NCI-H187 (cell line): ENCODE measurements at places on chromosomes 12 and 14.
A peak's percentile ranks its signal among the peaks of the same experiment; 100 is the strongest.

DNA sequence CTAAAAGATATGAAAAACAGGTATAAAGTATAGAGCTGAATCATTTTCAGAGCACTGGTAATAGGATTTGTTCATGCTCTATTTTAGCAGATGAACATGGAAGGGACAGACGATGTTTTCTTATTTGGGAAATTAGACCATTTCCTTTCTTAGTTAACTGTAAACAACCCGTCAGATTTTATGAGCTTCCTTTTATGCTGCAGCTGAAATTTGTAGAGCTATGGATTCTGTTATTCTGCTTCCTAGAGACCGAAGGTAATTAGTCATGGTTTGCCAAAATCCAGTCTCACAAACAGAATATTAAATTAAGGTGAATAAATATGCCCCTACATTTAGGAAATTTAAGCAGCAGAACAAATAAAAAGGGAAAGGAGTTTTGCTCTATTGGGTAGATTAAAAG is 180.2 kb upstream of the SYT1 start:
- DNase-seq = no peak

- no peak for DNase-seq
Observed at GRCh38 chr12:129138776-129139175, 285.5 kb downstream of the GLT1D1 start.

- peak; percentile 68 for DNase-seq
Observed at GRCh38 chr12:31749024-31749704, 20.3 kb upstream of the AMN1 start.

DNA sequence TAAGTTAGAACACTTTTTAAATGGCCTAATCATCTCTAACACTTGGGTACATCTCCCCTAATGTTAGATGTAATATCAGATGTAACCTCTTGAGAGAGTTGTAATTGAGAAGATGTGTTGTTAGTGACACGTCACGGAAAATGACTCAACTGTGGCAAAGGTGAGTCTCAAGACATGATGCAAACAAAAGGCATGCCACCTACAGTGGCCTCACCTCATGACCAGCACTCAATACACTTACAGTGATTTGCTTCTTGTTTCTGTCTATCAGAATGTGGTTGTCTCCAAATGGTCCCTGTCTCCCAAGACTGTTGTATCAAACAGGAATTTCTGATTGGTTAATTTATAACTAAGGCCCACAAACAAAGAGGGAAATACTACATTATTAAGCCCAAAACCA is 91.2 kb downstream of the SLC25A21 start:
- DNase-seq = no peak

DNA sequence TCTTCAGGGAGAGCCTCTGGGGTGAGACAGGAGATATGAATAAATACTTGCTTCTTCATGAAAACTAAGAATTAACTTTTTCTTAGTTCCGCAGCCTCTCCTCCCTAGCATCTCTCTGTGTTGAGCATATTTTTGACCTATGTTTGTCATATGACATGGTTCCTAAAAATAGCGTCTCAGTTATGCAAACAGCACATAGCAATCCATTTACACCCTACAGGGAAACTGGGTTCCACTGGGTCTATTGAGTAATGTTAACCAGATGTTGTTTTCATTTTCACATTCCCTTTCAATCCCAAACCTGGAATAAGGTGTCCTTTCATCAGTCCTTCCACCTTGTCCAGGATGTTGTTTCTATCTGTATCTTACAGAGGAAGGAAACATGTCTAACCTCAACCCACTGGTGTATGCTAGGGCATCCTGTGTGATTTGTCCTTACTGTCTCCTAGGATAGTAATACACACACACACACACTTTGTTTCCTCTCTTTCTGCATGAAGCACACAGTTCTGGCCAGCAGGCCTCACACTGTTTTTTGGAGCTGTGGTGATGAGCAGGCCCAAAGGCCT is 1543.5 kb downstream of the AACS start:
- DNase-seq = no peak

GRCh38 chr12:29681370-29681769 is 102.4 kb downstream of the TMTC1 start:
- DNase-seq = no peak

- no peak for DNase-seq
Observed at GRCh38 chr14:76585616-76586015, 175.7 kb upstream of the VASH1 start.

GRCh38 chr12:79764641-79765040 is 73.9 kb upstream of the PAWR start:
- no peak for DNase-seq

- DNase-seq = no peak
Observed at GRCh38 chr12:94525951-94526350, 66.3 kb upstream of the CEP83 start.

- DNase-seq = no peak
Observed at GRCh38 chr12:57465747-57466505, 6.3 kb downstream of the GLI1 start.

GRCh38 chr12:110316861-110317260 is 35.8 kb downstream of the ATP2A2 start:
- DNase-seq = no peak

DNA sequence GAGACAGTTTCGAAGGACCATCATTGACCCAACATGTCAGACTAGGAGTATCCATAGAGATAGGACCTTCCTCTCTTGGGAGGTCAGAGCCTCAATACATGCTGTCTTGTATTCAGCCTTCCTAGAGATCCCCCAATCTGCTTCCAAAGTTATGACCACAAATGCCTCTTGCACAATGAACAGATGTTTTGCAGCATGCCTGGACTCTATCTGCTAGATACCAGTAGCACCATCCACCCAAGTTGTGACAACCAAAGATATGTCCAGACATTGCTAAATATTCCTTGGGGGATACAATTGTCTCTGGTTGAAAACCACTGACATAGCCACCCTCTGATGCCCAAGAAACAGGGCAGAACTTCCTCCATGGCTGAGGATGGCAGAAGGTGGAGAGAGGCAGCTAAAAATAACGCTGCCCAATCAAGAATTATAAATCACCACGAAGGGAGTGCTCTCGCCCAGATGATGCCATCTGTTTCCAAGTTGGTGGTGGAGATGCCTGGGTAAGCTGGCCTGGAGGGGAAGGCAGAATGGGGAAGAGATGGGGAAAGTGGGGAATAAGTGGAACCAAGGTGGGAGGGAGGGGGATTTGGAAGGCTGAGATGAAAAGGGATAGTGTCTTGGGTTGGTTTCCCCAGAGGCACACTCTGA is 42.9 kb upstream of the NOS1 start:
- DNase-seq = no peak

GRCh38 chr14:32560209-32560857 is 231.2 kb downstream of the AKAP6 start:
- peak; percentile 57 for DNase-seq

- DNase-seq = no peak
Observed at GRCh38 chr14:73339846-73340595, 102.7 kb downstream of the PAPLN start.

- DNase-seq = no peak
Observed at GRCh38 chr14:60064491-60065072, 27.1 kb upstream of the PCNX4 start.

GRCh38 chr12:2172491-2173214 is 119.9 kb downstream of the CACNA1C start:
- DNase-seq = no peak

DNA sequence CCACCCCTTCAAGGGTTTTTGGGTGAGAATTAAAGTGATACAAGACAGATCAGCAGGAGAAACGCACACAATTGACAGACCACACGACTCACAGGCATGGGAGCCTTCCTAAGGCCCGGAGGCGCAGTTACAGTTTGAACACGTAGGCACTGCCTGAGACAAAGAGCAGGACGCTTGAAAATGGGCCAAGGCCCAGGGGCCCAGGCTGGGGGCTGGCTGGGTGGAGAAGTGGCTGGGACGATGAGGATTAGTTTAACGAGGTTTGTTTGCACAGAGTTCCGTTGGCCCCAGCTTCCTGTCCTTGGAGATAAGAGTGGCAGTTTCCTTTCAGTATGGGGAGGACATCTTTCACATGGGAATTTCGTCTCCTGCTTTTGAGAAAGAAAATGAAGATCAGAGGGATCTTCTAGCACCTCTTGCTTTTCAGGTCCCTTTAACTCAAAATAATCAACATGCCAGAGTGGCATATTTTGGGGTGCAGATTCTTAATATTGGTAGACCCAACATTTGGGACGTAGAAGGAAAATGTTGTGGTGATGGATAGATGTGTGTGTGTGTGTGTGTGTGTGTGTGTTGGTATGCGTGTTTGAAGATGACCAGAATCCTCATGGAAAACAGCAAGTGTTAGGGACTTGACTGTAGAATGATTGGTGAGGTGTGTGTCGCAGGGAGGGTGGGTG is 44.6 kb downstream of the DLK1 start:
- DNase-seq = no peak

DNA sequence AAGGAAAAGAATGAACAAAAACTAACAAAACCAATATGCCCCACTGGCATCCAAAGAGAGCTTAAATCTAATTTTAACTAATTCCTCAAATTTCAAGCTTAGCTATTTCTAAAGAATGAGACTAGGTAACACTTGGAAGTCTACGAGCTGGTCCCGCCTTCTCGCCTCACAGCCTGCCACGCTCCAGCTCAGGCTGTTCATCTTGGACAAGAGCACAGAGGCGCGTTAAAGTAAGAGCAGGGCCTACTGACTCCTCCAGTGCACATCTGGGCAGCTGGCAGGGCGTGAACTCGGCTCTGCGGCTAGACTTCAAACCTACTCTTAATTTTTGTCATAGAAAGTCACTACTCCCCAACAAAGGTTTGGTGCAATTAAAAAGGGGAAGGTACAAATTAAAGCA is 64.6 kb downstream of the DICER1 start:
- no peak for DNase-seq

DNA sequence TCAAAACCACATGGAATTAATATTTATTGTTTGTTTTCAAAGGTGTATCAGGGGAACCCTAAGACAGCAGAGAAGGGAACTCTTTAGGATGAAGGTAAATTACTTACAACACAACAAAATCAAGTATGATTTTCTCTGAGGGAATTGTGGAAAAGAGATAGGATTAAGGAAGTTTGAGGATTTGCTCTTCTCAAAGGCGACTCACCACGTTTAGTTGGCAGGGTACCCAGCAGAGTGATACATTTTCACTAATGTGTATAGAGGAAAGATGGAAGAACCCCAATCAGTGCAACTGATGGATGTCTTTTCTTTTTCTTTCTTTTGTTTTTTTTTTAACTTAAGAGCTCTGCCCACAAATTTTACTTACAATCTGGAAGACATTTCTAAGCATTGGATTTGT is 499.2 kb downstream of the CCER1 start:
- no peak for DNase-seq

- DNase-seq = no peak
Observed at GRCh38 chr12:81205416-81205815, 127.5 kb downstream of the ACSS3 start.

DNA sequence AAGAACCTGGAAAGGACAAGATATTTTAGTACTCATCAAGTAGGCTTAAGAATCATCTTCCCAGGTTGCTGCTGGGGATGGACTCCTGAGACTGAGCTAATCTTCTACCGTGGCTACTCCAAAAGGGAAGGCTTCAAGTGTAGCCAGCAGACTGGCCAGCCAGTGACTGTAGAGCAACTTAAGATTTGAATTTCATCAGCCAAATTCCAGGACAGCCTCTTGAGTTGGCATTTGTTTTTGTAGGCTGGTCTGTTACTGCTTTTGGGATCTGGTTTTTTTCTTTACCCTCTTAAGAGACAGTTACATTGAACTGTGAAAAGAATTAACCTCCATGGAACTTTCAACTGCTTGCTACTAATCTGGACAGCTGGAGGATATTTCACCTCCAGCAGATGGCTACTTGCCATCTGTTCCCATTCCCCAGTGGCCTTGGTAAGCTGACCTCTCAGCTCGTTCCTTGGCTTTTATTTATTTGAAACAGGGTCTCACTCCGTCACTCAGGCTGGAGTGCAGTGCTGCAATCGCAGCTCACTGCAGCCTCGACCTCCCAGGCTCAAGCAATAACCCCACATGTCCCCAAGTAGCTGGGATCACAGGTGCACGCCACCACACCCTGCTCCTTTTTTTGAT is 20.7 kb downstream of the VTI1B start:
- DNase-seq = no peak

GRCh38 chr14:51564460-51564859 is 87.2 kb upstream of the FRMD6 start:
- DNase-seq = no peak

GRCh38 chr14:24692382-24693352 is 58.7 kb upstream of the GZMB start:
- DNase-seq = no peak

DNA sequence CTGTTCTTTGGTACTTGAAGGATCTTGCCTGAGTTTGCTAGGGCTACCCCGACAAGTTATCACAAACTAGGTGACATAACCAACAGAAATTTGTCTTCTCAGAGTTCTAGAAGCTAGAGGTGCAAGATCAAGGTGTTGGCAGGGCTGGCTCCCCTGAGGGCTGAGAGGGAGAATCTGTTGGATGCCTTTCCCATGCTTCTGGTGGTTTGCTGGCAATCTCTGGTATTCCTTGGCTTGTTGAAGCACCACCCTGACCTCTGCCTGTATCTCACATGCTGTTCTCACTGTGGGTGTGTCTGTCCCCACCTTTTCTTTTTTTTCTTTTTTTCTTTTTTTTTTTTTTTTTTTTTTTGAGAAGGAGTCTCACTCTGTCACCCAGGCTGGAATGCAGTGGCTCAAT is 81.2 kb downstream of the VCPKMT start:
- no peak for DNase-seq

GRCh38 chr14:47149326-47149725 is 497.7 kb upstream of the RPL10L start:
- DNase-seq = no peak

DNA sequence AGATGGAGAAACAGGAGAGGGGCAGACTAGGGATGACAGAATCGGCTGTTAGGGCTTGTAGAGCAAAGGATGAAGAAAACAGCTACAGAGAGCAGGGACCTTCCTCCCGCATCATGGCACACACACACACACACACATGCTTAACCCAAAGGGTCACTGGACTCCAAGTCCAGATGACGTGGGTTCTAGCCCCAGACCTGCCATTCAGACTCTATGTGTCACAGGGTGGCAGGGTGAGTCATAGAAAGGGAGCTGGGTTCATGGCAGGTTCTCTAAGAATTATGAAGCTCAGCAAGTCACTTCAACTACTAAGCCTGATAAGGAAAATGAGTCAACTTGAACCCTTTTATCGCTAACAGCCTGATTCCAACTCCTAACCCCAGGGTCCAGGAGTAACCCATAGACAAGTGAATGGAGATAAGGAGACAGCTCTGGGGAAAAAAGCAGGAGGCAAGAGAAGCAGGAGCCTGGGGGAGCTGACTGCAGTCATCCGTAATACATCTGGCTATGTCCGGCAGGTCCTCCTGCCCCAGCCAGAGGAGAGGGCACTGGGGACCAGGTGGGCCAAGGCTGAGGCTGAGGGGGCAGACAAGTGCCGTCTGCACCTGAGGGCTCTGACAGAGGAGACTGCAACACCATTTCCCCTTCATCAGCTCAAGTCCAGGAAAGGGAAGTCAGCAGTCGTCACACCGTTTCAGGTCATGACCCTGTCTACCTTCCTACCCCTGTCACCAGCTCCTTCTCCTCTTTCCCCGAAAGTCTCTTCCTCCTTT is 3.6 kb upstream of the TNFRSF1A start:
- no peak for DNase-seq

DNA sequence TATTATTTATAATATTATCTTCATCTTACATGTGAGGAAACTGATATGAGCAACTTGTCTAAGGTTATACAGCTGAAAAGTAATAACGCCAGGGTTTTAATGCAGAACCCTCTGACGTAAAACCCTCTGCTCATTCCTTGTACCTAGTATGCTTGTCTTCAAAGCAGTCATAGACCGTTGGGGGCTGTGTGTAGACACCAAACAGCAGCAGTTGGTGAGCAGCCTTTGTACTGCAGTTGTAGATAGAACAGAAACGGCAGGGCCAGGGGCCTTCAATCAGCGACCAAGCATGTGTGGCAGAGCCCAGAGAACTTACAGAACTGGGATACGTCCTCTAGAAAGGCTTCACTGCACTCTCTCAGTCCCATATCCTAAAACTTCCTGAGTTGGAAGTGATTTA is 28.1 kb downstream of the EVL start:
- DNase-seq = no peak
